ENCODE measurements at places on chromosomes 7 and 10.

- DNase-seq: no peak
These were observed 658.6 kb downstream of the CCSER2 start for GRCh38 chr10:84987039-84987438.

DNA sequence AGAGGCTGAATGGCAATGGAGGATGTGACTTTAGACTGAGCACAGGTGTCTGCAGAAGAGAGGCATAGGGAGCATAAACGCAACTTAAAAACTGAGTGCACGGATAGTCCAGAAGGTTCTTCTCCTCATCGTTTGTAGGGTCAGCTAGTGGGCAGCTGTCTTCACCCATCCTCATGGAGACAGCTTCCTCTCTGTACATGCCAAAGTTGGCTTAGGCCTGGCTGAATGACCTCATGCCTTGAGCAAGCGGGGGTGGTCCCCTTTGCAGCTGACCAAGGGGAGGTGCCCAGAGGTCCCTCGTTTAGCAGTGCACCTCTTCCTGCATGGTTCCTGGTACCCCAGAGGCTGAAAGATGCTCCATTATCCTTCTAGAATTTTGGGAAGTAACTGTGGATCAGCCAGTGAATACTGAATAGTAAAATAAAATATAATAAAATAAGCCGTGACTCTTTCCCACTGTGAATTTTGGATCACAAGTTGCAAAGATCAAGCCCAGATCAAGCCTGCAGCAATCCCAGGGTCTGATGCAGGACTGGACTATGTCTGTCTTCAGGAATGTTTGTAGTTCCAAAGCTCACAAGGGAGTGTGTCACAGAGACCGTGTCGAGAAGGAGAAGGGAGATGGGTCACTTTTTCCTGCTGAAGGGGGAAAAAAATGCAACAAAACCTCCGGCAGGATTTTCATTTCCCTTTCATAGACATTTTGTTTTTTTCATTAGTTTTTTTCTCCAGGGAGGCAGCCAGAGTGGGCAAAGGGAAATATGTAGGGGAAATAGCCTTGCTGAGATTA is 295.3 kb upstream of the MKI67 start:
- DNase-seq: no peak

- DNase-seq: no peak
These were observed 44.9 kb downstream of the AKR1B15 start for GRCh38 chr7:134593530-134594392.

- no peak for DNase-seq
These were observed 712.1 kb downstream of the PARD3 start for GRCh38 chr10:34102893-34103506.

DNA sequence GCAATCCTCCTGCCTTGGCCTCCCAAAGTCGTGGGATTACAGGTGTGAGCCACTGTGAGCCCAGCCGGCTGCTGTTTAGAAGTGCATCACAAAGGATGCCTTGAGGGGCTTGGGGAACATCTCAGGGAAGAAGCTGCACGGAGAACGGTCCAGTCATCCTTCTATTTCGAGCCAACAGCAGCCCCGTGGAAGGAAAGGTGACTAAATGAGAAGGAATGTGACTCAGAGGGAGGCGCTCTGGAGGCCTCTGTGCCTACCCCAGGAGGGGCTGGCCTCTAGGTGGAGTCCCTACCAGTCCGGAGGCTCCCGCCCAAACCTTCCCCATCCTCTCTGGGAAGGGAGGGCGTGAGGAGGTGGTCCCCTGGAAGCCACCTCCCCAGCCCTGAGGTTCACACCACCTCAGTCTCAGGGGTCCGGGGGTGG is 76.2 kb downstream of the CTBP2 start:
- DNase-seq: no peak

DNA sequence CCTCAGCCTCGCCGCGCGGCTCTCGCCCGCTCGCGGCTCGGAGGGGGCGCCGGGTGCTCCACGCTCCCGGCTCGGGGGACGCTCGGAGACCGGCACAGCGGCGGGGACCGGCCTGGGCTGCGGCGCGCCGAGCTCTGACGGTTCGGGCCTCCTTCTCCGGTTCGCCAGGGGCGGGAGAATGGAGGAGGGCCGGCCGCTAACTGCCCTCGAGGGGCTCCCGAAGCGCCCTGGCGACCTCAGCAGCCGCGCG is 232 bp upstream of the GRID1 start:
- DNase-seq: no peak

- DNase-seq: peak; percentile 42
These were observed 33.9 kb downstream of the CACUL1 start for GRCh38 chr10:118720685-118721538.

DNA sequence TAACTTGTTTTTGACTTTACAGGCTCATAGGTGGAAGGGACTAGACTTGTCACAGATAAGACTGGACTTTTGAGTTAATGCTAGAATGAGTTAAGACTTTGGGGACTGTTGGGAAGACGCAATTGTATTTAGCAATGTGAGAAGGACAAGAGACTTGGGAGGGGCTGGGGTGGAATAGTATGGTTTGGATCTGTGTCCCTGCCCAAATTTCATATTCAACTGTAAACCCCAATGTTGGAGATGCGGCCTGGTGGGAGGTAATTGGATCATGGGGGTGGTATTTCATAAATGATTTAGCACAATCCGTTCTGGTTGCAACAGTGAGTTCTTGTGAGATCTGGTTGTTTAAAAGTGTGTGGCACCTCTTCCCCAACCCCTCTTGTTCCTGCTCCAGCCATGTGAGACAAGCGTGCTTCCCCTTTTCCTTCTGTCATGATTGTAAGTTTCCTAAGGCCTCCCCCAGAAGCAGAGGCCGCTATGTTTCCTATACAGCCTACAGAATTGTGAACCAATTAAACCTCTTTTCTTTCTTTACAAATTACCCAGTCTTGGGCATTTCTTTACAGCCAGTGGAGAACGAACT is 22.6 kb downstream of the RNF216 start:
- no peak for DNase-seq

GRCh38 chr10:99461230-99461629 is 30.8 kb upstream of the GOT1 start:
- DNase-seq: no peak
